GM12891 (cell line): ENCODE measurements at places on chromosomes 7 and 10.

- DNase-seq, result no peak
Measured at GRCh38 chr10:110531687-110532086, 34.0 kb downstream of the DUSP5 start.

GRCh38 chr7:117012284-117012683 is 59.0 kb downstream of the ST7 start:
- no peak for DNase-seq

- no peak for DNase-seq
Measured at GRCh38 chr7:99155211-99155610, 11.3 kb upstream of the SMURF1 start.

- DNase-seq, result no peak
Measured at GRCh38 chr10:30413996-30414576, 19.9 kb upstream of the MAP3K8 start.

DNA sequence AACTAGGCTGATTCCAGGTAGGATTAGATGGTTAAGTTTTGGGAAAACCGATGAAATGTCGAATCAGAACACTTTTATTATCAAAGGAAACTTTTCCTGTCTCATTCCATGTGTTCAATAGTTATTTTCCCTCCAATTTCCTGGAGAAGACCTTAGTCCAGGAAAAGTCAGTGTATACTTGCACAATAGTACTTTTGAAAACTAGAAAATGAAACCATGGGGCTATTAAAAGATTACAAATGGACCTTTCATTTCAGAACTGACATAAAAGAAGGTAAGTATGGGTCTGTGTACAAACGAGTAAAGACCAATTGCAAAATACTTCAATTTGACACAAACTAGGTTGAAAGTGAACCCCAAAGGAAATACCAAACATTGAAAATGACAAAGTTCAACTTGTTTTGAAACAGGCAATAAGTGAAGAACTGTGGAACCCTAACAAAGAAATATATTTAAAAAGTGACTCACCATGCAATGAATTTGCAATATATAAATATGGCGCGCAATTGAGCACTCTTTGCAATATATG is 2.1 kb downstream of the AVPI1 start:
- no peak for DNase-seq

DNA sequence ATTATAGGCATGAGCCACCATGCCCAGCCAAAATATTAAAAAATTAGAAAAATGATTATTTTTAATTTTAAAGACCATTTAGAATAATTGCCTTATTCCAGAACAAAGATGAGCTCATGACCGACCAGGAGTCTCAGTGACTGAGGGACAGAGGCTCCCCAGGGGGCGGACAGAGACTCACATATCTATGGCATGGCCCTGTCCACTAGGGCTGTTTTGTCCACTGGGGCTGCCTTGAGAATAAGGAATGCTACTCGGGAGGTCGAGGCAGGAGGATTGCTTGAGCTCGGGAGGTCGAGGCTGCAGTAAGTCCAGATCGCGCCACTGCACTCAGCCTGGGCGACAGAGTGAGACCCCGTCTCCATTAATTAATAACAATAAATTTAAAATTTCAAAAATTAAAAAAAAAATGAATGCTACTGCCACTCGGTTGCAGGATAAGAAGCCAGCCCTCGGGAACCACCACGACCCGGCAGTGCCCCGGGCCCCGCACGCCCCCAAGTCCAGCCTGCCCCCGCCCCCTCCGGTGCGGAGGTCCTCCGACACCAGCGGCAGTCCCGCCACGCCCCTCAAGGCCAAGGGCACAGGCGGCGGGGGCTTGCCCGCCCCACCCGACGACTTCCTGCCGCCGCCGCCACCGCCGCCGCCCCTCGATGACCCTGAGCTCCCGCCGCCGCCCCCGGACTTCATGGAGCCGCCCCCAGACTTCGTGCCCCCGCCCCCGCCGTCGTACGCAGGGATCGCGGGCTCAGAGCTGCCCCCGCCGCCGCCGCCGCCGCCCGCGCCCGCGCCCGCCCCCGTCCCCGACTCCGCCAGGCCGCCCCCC is 128.6 kb downstream of the APBB1IP start:
- no peak for DNase-seq

- DNase-seq, result no peak
Measured at GRCh38 chr7:107505997-107506673, 36.3 kb downstream of the GPR22 start.

- DNase-seq, result no peak
Measured at GRCh38 chr7:30879139-30880124, 32.2 kb upstream of the AQP1 start.

- DNase-seq, result no peak
Measured at GRCh38 chr7:42746214-42746613, 165.7 kb downstream of the C7orf25 start.

GRCh38 chr7:153393666-153394065 is 634.1 kb downstream of the ACTR3B start:
- DNase-seq, result no peak

- DNase-seq, result no peak
Measured at GRCh38 chr7:1049801-1050200, 5.5 kb downstream of the GPR146 start.

- DNase-seq, result no peak
Measured at GRCh38 chr10:44240584-44241205, 144.2 kb downstream of the CXCL12 start.

- DNase-seq, result no peak
Measured at GRCh38 chr7:26487780-26488515, 196.3 kb downstream of the SNX10 start.

DNA sequence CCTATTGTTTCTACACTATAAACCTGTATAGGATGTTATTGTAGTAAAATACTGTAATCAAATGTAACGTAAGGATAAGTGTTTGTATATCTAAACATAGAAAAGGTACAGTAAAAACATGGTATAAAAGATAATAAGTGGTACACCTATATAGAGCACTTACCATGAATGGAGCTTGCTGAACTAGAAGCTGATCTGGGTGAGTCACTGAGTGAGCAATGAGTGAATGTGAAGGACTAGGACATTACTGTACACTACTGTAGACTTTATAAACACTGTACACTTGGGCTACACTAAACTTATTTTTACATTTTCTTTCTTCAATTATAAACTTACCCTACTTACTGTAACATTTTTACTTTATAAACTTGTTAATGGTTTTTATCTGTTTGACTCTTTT is 732.9 kb upstream of the LRRN3 start:
- DNase-seq, result no peak

DNA sequence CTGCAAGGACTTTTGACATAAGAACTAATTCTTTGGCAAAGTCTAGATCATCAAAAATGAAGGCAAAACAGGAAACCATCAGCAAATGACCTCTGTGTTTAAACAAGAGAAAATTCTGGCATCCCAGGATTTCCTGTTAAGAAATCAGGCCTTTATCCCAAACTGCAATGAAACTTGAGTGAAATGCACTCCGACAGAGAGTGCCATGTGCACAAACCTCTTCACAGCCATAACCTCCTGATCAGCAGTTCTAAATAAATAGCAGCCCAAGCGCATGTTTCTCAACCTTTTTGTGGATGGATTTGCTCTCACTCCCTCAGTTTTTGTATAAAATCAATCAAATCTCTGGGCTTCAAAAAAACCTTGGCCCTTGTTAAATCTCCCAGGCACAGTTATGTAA is 107.7 kb upstream of the EEPD1 start:
- DNase-seq, result no peak

DNA sequence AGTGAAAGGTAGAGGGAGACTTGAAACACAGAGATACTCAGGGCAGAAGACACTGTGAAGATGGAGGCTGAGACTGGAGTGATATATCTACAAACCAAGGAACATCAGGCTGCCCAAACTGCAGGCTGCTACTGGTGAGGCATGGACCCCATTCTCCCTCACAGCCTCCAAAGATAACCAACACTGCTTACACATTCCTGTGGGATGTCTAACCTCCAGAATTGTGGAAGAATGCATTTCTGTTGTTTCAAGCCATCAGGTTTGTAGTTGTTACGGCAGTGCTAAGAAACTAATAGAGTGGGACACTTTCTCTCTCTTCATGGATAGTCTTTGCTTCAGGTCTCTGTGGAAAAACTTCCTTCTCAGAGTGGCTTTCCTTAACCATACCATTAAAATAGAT is 182.6 kb upstream of the TMEM106B start:
- no peak for DNase-seq

DNA sequence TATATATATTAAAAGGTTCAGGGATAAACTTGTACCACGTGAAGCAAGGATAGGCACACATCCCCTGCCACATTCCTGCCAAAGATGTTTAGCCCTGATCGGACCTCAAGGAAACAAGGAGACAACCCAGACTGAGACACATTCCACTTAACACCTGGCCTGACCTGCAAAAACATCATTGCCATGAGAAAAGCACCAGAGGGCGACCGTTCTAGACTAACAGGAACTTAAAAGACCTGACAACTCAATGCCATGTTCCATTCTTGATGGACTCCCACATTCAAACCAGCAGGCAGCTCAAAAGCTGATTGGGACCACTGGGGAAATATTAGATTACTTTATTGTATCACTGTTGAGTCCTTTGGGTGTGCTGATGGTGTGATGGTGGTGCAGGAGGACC is 8.1 kb upstream of the PDGFA start:
- no peak for DNase-seq

DNA sequence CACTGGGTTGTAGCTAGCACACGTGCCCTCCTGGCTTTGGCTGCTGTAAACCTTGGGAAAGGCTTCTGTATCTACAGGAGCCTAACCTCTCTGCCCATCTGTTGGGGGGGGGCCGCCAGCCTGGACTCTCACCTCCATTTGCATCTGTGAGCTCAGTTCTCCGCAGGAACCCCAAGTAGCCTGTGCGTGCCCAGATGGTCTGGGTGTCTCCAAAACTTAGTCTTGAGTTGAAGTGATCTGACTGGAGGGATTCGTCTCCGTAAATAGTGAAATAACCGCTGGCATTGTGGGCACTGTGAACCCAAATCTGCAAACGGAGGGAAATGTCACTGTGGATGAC is 147.9 kb downstream of the ZMYND11 start:
- DNase-seq, result no peak

GRCh38 chr7:23012186-23012585 is 1.7 kb downstream of the HYCC1 start:
- no peak for DNase-seq

DNA sequence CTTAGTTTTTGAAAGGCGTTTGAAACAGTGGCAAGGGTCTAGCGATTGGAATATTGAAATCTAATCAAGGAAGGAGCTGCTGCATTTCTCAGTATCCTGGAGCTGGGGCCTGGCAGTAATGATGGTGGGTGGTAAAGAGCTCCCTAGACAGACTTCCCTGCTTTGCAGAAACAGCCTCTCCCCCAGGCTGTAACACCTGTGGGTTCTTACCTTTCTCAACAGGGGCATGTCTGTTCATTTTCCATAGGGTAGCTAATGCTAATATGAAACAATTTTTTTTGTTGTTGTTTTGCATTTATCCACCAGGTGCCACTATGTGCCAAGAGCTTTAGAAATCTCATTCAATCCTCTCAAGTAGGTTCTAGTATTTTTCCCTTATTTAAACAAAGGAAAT is 345.5 kb downstream of the REEP3 start:
- DNase-seq, result no peak

GRCh38 chr7:132592231-132592920 is 16.1 kb upstream of the PLXNA4 start:
- DNase-seq, result no peak

- no peak for DNase-seq
Measured at GRCh38 chr7:67882843-67883242, 886.2 kb downstream of the TYW1 start.

DNA sequence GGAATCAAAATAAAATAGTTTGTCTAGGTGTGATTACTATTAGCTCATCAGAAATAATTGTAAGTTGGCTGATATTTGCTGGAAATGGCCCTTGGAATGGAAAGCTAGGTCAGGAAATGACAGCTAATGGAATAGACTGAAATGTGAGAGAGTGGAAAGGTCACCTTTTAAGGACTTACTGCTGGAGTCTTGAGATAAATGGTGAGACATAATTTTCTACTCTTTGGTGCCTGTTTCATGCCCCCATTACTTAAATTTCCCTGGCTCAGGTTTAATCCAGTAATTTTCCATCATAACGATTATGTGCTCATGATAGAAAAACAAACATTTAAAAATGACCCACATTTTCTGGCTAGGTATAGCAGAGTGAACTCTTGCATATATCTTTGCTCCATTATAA is 123.6 kb downstream of the ADAM22 start:
- DNase-seq, result no peak
